ENCODE measurements at places on chromosomes 6 and 20.

DNA sequence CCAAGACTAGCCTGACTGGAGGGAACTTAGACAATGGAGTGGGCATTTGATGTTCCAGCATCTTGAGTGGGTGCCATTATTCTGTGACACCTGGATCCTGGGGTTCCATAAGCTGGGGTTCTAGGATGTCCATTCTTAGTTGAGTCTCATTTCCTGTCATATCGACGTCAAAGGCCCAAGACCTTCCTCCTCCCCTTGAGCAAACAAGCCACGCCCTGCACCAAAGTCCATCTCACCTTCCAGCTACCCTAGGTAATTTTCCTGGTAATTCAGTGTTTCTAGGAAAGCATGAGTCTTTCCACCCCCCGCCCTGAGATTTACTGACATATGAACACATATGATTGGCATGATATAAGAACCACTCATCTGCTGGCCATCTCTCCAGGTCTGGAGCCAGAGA lies at the start of gene TRIM40:
Gene TRIM40 (plus strand): TSS at position 384 of the 400 bp plus-strand sequence. CDS start 897 bp downstream, outside the sequence.
- peak; percentile 86 for DNase-seq

GRCh38 chr20:43909720-43910119 lies 4.9 kb upstream of the TOX2 start:
- DNase-seq = no peak

- DNase-seq = no peak
These were observed 32.1 kb downstream of the SMLR1 start for GRCh38 chr6:130859161-130859867.

GRCh38 chr20:24066076-24066700 lies 77.6 kb upstream of the GGTLC1 start:
- DNase-seq = no peak

- DNase-seq = no peak
These were observed 185.7 kb upstream of the EYA4 start for GRCh38 chr6:133055441-133055966.

DNA sequence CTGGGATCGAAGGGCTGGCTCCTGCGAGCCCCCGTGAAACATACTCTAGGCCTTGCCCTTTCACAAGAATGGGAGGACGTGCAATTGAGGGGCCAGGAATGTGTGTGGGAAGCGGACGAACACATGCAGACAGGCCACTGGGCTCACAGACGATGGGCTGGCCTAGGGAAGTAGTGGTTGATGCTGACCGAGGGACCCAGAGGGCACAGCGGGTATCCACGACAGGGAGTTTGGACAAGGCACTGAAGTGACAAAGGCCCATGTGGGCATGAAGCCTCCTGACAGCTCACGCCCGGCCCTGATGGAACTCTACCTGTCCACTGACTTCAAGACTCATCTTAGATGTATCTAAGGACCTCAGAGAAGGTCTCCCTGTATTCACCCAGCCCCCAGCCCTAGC lies 52.2 kb downstream of the MYH7B start:
- peak; percentile 5 for DNase-seq

- DNase-seq = no peak
These were observed 23.3 kb downstream of the C20orf203 start for GRCh38 chr20:32650401-32650944.

- DNase-seq = no peak
These were observed 99.6 kb downstream of the PREX1 start for GRCh38 chr20:48728042-48728825.
